ENCODE measurements at places on chromosomes 12 and 14.

DNA sequence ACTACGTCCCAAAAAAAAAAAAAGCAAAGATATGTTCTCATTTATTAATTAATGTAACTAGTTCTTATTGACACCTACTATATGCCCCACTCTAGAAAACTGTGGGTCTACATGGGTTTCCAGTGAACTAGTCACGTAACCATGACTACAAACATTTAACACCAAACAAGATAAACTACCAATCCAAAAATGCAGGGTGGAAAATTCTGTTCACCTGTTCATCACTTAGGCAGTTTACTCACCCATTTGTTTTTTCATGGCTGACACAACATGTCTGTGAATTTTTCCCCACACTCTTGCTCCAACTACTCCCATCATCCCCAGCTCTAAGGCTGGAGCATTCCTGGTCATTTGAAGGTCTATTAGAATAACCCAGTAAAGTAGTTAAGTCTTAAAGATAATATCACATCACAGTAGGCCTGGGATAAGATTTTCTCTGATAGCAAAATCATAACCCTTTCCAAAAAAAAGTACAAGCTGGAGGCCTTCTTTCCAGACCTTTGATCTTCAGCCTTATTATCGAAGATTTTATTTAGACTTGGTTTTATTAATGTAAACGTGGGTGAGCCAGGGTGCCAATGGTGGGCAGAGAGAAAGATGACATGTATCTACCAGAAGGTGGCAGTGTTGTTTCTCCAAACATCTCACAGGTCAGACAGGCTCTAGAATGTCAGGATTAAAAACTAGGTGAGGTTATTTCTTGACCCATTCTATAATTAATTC, 61.6 kb upstream of the DAAM1 start:
- no peak for DNase-seq

DNA sequence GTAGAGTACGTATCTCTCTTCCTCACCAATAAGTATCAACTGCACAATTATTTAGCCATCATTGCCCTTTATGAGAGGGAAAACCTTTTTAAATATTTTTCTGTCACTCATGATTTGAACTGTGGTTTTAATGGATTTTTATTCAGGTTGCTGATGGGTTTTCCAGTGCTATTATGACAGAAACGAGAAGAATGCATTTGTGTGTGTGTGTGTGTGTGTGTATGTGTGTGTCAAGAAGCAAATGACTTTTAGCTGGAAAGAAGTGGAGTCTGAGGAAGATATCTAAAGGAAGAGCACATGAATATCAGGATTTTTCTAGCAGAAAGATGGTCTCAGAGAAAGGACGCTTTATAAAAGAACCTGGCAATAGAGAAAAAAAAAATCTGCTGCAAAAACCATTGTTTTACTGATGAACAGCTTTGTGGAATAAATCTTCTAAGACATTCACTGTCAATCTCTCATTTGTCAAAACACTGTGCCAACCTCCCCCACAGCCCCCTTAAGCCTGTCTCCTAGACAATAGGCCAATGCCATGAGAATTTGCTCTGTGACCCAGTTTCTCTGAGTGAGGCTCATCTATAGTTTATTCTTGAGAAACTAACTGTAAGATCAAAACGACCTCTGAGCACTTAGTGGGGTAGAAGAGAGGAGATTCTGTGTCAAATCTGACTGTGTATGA, 417.7 kb downstream of the FLRT2 start:
- no peak for DNase-seq

- peak; percentile 55 for DNase-seq
Observed at GRCh38 chr14:91872011-91872501, 4.7 kb upstream of the TC2N start.

- DNase-seq: no peak
Observed at GRCh38 chr12:33575346-33575745, 135.7 kb upstream of the SYT10 start.

DNA sequence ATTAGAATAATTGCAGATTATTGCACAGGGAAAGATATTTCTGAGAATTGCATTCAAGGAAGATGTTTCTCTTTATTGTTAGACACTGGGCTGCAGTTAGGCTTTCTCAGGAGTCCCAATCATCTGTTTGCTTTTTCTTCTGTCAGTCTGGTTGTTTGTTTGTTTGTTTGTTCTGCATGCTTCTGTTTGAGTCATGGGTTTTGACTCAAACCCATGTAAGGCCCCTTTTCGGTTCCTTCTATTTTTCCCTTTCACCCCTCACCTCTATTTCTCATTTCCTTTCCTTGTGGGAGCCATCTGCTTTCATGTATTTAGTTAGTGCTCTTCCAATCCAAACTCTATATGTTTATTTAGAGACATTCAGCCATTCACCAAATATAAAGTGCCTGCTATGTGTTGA, 25.1 kb upstream of the CISTR start:
- DNase-seq: no peak

- no peak for DNase-seq
Observed at GRCh38 chr12:57358646-57359045, 72.2 kb downstream of the R3HDM2 start.

GRCh38 chr12:57760347-57760982, 5.6 kb downstream of the MARCHF9 start:
- DNase-seq: no peak

DNA sequence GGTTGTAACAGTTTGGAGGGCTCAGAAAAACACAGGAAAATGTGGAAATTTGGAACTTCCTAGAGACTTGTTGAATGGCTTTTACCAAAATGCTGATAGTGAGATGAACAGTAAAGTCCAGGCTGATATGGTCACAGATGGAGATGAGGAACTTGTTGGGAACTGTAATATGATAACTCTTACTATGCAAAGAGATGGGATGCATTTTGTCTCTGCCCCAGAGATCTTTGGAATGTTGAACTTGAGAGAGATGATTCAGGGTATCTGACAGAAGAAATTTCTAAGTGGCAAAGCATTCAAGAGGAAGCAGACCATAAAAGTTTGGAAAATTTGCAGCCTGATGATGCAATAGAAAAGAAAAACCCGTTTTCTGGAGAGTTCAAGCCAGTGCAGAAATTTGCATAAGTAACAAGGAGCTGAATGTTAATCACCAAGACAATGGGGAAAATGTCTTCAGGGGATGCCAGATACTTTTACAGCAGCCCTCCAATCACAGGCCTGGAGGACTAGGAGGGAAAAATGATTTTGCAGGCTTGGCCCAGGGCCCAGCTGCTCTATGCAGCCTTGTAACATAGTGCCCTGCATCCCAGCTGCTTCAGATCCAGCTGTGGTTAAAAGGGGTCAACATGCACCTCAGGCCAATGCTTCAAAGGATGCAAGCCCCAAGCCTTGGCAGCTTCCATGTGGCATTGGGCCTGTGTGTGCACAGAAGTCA, 572.7 kb upstream of the ATP2B1 start:
- no peak for DNase-seq

GRCh38 chr12:93144109-93144508, 215.0 kb upstream of the EEA1 start:
- DNase-seq: no peak

- no peak for DNase-seq
Observed at GRCh38 chr12:18979401-18980126, 150.0 kb upstream of the PLEKHA5 start.

- no peak for DNase-seq
Observed at GRCh38 chr14:100028990-100029677, 36.1 kb upstream of the EVL start.

GRCh38 chr12:40534828-40535227, 157.4 kb upstream of the CNTN1 start:
- DNase-seq: no peak

GRCh38 chr12:121713793-121714192, 1.2 kb downstream of the TMEM120B start:
- no peak for DNase-seq

GRCh38 chr12:8687846-8688601, 9.8 kb upstream of the RIMKLB start:
- DNase-seq: no peak

DNA sequence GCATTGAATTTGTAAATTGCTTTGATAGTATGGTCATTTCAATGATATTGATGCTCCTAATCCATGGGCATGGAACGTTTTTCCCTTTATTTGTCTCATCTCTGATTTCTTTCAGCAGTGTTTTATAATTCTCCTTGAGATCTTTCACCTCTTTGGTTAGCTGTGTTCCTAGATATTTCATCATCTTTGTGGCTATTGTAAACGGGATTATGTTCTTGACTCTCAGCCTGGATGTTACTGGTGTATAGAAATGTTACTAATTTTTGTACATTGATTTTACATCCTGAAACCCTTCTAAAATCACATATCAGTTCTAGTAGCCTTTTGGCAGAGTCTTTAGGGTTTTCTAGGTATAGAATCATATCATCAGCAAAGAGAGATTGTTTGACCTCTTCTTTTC, 52.6 kb downstream of the SYNE2 start:
- DNase-seq: no peak

- no peak for DNase-seq
Observed at GRCh38 chr12:122917507-122918121, 21.7 kb upstream of the VPS37B start.

DNA sequence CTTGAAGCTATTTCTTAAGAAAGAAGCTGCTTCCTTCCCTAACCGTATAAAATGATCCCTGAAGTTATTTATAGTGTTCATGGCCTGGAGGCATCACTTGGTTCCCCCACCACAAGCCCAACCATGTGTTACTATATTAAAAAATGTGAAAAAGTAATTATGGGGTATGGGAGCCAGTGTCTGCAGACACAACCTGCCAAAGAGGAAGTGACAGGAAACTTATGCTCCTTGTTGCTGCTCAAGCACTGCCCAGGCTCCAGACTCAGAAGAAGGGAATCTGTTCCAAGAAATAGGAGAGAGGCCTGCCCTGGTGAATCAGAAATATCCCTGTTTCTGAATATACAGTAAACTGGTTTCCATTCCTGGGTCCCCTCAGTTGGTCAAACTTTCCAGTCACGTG, 217.2 kb upstream of the BMP4 start:
- no peak for DNase-seq

- peak; percentile 16 for DNase-seq
Observed at GRCh38 chr12:13101821-13102375, 1.6 kb downstream of the GSG1 start.

GRCh38 chr14:99348816-99349614, 77.0 kb upstream of the BCL11B start:
- no peak for DNase-seq

DNA sequence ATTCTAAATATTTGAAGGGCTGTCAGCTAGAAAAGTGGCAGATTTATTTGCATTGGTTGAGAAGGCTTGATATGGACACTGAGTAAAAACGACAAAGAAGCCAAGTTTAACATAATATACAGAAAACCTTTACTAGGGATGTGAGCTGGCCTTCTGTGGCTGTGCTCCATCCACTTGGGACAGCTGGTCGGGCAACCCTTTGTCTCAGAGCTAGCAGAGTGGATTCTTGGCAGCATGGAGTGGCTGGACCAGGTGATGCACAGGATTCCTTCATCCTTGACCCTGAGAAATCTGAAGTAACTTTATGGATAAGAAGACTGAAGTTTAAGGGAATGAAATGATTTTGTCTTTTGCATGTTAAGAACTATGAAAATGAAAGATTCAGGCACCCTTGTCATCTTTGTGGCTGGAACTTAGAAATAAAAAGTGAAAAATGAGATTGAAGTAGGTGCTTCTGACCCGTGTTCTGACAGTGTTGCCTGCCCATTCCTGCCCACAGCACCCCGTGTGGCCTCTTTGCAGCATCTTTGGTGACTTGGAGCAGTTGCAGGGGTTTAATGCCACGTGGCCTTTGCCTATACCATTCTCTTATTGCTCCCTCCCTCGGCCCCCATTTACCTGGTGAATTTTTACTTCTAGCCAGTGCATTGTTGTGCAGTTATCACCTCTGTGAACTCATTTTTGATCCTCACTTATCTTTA, 32.6 kb downstream of the PELI2 start:
- no peak for DNase-seq

DNA sequence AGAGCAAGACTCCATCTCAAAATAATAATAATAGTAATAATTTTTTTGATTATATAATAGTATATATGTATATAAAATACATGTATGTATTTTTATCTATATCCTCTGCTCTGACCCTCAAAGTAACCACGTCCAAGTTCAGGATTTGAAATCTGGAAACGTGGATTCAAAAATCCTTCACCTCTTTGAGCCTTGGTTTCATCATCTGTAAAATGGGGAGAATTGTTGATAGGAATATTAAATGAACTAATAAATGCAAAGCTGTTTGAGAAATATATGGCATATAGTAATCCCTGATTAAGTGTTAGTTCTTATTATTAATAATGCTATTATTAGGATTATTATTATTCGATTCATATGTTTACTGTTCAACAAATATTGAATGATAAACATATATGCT, 2.6 kb downstream of the P2RX7 start:
- DNase-seq: no peak

- DNase-seq: no peak
Observed at GRCh38 chr14:22993517-22993916, 11.2 kb upstream of the AJUBA start.

DNA sequence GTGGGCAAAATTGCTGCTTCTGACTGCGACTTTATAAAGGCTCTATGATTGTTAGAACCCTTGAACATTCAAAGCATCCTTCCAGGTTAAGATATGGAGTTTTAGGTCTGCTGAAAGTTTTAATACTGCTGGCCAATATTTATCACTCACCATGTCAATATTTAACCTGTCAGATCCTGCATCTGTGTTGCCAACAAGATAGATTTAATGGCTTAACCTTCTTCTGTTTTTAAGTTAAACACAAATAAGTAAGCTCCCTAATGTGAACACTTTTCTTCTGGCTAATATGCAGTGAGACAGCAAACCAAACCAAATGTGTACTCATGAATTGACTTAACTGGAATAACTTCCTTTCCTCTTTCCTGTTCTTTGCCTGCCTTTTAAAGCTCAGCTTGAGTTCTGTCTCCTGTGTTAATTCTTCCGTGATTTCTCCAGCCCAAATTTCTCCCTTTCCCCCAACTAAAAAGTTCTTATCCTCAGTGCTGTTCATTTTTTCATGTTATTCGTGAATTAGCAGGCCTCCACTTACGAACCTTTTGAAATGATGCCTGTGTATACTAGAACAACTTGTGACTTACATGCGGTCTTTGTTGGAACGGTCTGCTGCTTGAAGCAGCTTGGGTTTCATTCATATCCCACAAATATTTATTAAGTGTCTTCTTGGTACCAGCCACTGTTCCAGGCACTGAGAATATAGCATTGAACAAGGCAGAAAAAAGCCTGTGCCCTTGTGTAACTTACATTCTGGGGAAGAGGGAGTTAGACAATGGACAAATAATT, 9.1 kb downstream of the FBXW8 start:
- no peak for DNase-seq

- no peak for DNase-seq
Observed at GRCh38 chr12:128662101-128662500, 161.7 kb downstream of the SLC15A4 start.

GRCh38 chr14:103629503-103630121, 601 bp downstream of the KLC1 start:
- peak; percentile 4 for DNase-seq

- DNase-seq: no peak
Observed at GRCh38 chr14:68233101-68233784, 413.7 kb downstream of the RAD51B start.

DNA sequence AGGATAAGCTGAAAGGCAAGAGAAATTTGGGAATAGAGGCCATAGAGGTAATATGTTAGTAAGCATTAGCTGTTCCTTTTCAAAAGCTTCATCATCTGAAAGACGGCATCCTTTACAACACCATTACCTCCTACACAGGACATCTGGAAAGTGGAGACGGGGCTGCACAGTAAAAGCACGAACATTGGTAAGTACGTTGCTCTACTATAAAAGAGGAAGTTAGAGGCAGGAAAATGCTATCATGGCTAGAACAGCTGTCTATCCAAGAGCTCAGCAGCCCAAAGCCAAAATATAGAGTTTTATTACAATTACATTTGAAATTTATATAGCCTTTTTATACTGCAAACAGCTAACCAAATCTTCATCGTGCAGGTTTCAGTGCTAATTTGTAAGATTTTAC, 172.3 kb upstream of the GRIP1 start:
- no peak for DNase-seq
